ENCODE measurements at places on chromosomes 12 and 14.

DNA sequence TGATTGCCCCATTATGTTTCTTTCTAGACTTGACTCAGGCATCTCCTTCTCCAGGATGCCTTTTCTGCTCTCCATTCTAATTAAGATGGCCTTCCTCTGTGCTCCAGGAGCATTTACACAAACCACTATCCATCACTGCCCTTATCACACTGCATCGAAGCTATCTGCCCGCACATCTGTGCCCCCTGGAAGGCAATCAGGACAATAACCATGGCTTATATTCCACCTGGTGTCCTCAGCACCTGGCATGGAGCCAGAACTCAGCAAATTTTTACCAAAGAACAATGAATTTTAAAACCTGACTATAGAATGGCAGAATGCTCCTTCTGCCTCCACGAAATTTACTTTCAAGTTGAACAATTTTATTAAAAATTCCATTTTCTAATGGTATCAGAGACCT is 465.8 kb downstream of the APAF1 start:
- DNase-seq: no peak

- DNase-seq: no peak
Measured at GRCh38 chr12:105212438-105212837, 23.5 kb downstream of the APPL2 start.

GRCh38 chr12:46787496-46788055 is 38.2 kb downstream of the SLC38A4 start:
- DNase-seq: no peak

- DNase-seq: no peak
Measured at GRCh38 chr12:4934407-4935035, 24.8 kb downstream of the KCNA1 start.

DNA sequence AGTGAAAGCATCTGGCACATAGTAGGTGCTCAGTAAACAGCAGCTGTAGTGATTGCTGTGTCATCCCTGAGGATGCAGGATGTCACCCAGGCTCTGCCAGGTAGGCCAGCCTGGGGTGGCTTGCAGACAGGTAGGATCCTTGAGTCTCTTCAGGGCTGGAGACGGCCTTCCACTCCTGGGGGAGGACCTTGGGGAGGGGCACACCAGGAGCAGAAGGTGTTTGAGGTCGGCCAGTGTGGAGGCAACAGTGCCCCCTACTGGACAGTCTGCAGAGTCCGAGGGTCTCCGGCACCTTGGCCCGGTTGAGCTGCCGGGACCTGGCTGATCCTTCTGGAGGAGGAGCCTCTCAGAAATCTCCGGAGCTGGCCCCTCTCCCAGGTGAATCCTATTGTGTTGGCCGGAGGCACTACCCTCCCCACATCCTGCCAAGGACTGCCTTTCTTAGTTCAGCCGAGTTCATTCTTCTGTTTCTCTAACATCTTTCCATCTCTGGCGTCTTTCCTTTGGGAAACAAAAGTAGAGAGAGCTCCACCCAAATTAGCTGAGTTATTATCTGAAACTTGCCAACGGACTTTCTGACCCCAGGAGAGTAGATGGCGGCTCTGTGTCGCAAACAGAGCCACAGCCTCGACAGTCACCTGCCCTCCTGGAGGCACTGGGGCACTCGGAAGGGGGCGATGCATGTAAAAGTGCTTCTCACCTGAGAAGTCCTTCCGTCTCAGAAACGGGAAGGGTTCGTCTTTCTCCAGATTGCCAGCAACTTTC is 41.8 kb upstream of the CLMN start:
- DNase-seq: peak; percentile 37

Data from stimulated activated CD8-positive, alpha-beta memory T cell treated with anti-CD3 and anti-CD28 coated beads, Interleukin-2, amount 100 ng/mL, for 48 hours (primary cell).